NCI-H1694 (cell line): ENCODE measurements at places on chromosomes 2 and 18.

DNA sequence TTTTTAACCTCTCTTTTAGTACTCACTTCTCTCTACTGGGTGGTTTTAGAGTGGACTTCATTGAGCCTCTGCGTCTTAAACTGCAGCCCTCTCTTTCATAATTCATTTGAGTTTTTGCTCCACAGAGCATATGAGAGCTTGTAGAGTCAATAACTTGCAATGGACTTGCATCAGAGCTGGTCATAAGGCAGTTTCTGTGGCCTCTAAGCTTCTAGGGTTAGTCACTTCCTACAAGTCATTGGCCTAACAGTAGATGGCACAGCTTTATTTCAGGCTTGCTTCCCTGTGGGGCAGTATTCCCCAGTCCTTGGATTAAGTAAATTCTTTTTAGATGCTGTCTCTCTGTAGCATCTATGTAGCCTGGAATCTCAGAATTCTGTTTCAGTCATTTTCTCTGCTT, 1435.7 kb downstream of the LRP1B start:
- DNase-seq = no peak

- no peak for DNase-seq
Measured at GRCh38 chr2:237870126-237870525, 10.7 kb downstream of the RAMP1 start.

DNA sequence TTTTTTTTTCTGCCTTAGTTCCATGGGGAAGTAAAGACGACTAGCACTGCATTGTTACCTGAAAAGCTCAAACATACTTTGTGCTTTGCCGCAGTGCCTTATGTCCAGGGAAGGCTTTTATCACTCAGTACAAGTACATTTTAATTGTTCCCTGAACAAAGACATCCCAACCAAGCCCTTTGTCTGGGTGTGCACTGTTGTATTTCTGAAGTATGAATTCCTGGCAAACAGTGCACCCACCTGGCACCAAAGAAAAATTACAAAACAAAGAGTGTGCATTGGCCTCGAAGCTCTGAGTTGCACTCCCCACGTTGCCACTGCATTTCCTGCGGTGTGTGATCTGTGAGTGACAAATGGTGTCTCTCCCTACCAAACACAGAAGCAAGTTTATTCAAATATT, 858.5 kb upstream of the PIK3C3 start:
- no peak for DNase-seq

DNA sequence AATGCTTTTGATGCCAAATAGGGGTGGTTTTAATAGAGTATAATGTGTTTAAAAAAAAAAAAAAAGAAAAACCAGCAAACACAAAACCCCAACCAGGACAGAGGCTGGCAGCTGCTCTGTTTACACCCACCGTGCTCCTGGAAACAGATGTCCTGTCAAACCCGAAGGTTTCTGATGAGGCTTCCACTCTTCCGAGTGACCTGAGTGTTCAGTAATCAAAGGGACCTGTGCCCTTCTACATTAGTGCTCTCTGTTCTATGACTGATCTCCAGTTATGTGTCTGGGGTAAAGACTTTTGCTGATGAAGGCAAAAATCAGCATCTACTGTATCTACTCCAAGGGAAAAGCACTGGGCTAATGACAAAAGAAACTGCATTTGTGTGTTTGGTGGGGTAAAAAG, 3.5 kb upstream of the KLHL29 start:
- DNase-seq = no peak

GRCh38 chr2:70897977-70898226, 37.8 kb upstream of the ATP6V1B1 start:
- DNase-seq = no peak

GRCh38 chr2:130336877-130337734, 5.6 kb upstream of the IMP4 start:
- peak; percentile 83 for DNase-seq
